ENCODE measurements at places on chromosomes 7 and 10.

DNA sequence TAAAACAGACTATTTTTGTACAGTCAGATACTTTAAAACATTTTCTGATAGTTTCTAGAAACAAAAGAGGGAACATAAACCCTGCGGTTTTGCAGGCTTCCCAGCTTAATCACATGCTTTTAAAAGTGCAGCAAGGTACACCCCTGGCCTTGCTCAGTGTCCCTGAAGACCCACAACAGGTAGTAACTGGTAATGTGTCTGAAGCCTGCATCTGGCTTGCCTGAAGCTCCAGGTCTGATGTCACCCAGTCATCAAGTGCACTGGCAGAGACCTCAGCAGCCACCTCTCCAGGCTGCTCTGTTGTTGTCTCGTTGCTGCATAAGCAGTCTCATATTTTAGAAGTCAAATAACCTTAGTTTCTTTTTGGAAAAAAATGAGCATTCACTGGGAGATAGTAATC, 376.1 kb upstream of the MTPN start:
- no peak for DNase-seq

DNA sequence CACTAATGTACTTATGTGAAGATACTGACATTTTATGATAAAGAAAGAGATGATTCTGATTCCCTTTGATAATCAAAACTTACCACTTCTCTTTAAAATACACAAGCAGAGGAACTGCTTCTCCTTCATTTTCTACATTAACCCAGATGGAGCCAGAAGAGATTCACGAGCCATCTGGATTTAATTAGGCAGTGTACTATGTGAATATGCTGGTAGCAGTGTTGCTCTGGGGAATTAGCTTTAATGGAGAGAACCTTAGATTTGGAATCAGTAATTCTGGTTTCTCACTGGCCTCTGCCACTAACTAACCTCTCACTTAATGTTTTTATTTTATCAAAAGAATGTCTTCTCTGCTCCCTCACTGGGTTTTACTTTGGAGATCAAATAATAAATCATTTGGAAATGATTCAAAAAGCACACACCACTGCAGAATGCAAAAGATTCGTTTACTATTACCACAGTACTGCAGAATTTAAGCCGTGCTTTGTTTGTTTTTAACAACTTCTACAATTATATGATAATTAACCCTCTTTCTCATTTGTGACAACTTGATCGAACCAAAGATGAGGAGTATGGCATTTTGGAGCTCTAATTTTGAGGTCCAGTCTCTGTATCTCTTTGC, 77.5 kb upstream of the PHYHIPL start:
- no peak for DNase-seq

DNA sequence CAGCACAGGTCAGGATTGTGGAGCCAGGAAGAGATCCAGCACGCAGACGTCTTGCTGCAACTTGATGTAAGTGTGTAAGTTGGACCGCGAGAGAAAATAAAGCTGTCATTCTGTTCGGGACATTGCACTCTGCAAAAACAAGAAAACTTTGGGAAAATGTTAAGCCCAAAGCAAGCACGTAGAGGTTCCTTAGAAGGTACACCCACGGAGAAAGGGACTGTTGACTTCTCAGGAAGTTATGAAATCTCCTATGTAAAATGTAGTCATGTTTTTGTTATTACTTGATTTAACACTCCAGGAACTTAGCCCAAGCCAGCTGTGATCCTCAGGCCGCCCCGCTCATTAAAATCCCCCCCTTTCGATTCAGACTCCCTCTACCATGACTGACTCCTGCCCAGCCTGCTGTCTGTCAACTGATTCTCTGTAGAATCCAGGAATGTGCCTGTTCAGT, 196.1 kb upstream of the TCF7L2 start:
- DNase-seq, result no peak

- no peak for DNase-seq
Observed at GRCh38 chr7:130986261-130986690, 252.3 kb upstream of the KLF14 start.

- DNase-seq, result peak; percentile 31
Observed at GRCh38 chr7:127792528-127793342, 140.7 kb downstream of the SND1 start.
